Activated T-cell treated with anti-CD3 and anti-CD28 coated beads, Interleukin-2, amount 50 U/mL, for 4 hours (primary cell): ENCODE measurements at places on chromosomes 12 and 14. TPM values are rescaled to one million over a fixed set of nuclear protein-coding genes. Genes with fewer than 3 reads are reported as not detected.

The CLEC14A gene
- total RNA-seq: not detected

- no peak for DNase-seq
These were observed 583.5 kb upstream of the ATP2B1 start for GRCh38 chr12:90292183-90292582.

DNA sequence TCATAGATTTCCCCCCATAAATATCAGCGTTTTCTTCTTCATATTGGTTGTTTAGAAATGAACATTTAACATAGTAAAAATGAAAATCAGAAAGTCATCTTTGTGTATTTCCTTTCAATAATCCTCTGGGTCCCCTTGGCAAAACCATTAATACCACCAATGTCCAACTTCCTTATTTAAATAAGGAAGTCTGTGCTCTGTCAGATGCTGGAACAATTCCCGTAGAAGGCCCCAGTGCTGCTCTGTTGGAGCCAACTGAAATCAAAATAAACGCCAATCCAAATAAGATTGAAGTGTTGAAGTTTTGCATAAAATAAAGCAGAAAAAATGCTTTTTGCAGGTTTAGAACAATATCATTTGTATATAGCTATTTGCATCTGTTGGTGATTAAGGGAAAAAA, 93.1 kb downstream of the PPM1H start:
- no peak for DNase-seq

DNA sequence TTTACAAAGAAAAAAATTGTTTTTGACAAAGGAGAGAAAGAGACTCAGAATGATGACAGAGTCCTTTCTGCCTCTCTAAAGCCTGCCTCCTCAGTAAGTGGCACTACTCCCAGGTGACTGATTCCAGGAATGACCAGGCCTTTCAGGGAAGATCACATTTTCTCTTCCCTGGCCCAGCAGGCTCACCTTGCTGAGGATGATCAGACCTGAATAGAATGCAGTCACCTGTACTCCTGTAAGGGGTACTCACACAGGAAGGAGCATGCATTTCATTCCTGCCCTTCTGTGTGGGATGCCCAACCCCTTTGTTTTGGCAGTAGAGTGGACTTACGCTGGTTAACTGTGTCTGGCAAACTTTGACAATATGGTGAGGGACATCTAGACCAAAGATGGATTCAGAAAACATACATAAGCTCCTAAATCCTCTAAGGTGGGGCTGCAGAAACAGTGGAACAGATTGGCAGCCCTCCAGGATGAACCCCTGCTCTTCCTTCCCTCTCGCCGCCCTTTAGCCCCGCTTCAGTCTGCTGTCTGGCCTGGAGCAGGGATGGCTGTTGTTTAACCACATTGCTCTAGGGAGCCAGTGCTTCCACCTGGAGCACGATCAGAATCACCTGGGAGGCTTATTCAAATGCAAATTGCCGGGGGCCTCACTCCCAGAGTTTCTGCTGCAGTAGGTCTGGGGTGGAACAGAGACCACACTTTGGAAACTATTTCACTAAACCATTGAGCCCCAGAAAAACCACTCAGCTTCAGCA, 29.8 kb downstream of the ERG28 start:
- no peak for DNase-seq

GRCh38 chr12:3152892-3153291, 75.7 kb downstream of the TSPAN9 start:
- no peak for DNase-seq

DNA sequence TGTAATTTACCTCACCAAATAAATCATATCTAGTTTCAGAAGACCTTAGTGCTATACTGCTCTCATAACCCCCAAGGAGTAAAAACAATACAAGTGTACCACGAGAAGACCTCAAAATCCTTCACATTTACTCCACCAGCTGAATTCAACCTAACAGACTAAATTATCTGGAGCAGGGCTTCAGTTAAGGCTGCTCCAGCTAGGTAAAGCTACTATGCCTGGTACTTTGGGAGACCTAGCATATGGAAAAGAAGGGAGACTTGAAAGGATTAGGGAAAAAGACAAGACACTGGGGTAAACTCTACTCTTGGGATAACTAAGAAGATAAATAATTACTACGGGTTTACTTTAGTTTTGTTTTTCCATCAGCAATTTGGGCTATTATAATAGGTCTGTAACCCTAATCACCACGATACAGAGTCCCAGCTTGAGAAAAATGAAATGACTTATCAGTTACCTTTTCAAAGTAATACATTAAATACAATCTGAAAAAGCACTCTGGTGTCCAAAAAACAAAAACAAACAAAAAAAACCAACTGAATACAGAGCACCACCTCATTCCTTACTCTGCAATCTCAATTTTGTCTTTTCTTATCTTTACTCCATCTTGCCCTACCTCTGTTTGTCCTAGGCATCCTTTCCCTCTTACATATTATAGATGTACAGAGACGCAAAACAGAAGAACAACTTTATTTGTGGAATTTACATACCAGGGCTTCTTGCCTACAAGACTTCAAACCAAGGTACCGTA, 2.1 kb downstream of the EML5 start:
- no peak for DNase-seq

The PTGDR gene
- total RNA-seq: 0.18 TPM

DNA sequence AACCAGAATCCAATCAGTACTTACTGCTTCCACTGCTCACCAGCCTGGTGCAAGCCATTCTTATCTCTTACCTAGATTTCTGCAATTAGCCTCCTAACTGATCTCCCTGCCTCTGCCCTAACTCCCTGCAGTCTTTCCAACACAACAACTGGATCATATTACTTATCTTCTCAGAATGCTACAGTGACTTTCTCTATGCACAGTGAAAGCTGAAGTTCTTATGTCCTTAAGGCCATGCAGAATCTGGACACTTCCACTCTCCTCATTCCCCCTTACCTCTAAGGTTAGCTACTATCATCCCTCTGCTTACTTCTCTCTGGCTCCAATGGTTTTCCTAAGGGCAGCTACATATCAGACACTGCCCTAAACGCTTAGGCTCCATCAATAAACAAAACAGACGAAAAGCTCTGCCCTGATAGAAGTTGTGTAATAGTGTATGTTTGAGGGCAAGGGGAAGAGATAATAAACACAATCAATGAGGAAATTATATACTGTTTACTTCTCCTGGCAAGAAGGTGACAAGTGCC, 4.0 kb downstream of the KTN1 start:
- no peak for DNase-seq

The TSHR gene
- not detected for total RNA-seq

DNA sequence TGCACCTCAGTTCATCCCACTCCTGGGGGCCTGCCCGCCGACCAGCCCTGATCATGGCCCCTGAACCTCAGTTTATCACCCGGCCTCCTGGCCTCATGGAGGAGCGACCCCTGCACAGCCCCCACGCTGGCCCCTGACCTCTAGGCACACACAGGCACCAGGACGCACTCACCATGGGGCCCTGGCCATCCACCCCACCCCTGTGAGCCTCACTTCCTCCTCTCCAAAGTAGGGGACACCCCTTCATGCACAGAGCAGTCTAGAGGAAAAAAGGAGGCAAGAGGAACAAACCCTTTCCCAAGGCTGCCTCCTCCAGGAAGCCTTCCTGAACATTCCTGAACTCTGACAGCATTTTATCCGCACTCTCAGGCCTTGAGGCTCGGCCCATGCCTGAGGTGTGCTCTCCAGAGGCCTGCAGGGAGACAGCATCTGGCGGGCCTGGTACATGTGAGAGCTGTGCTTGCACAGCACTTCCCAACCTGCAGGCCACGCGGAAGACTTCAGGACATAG, 39.4 kb downstream of the CCNK start:
- no peak for DNase-seq

DNA sequence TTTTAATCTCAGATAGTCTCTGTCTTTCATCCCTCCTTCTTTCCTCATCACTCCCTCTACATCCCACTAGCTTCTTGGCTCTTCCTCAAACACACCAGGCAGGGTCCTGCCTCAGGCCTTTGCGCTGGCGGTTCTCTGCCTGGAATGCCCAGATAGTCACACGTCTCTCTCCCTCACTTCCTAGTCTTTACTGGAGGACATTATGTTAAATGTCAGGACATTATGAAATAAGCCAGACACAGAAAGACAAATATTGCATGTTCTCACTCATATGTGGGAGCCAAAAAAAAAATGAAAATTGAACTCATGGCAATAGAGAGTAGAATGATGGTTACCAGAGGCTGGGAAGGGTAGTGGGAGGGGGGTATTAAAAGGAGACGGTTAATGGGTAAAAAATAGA, 442.0 kb downstream of the MED13L start:
- DNase-seq: no peak
